ENCODE measurements at places on chromosomes 11 and 22. TPM values are rescaled to one million over a fixed set of nuclear protein-coding genes. Genes with fewer than 3 reads are reported as not detected.

The CNGA4 gene
- not detected for total RNA-seq

The SNX32 gene
- 0.22 TPM for total RNA-seq

The CD3G gene
- 20.2 TPM for total RNA-seq

The DEFB131B gene
- not detected for total RNA-seq

DNA sequence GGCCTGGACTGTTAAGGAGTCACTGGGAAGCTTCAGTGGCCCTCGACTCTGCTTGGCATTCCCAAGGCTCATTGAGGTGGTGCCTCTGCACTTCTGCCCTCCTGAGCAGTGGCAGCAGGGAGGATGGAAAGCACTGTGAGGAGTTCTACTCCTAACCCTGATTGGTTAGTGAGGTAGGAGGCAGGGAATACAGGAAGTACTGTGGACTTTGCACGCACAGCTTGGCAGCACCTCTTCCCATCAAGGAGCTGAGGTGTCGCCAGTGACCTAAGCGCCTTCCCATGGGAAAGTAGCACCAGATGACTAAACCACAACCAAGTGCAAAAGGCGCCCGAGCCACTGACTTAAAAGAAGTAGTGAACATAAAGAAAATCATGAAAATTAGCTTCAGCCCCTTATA, 152.5 kb upstream of the CADM1 start:
- DNase-seq = no peak
- H3K4me3 ChIP-seq = no peak overlapping the region
- H3K36me3 ChIP-seq = no peaks in the 10 kb centered on the region
- no peaks in the 10 kb centered on the region for H3K4me1 ChIP-seq

DNA sequence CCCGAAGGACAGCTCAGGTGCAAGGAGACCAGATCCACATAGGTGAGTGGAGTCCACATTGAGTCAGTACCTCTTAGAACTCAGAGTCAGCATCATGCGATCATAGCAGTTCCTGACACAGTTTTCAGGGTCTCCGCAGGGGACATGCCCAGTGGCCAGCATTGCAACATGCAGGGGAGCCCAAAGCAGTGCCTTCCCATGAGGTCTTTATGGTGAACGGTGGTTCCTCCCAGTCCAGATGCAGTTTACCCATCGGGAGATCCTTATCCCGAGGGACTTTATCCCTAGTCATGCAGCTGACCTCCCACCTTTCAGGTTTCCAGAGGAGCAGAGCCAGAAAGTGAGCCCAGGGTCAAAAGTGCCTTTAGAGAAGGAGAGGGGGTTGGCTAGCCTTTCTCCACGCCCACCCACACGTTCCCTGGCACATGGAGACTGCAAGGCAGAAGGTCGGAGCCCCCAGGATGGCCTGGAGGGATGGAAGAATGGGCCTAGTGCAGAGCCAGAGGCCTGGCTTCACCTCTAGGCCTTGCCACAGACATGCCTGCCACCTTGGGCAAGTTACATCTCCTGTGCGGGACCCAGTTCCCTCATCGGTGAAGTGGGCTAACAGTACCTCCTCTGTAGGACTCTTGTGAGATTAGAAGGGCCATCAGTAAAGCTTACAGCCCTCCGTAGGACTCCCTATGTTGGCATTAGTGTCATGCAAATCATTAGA, 6.4 kb downstream of the KCTD17 start:
- no peak overlapping the region for H3K27ac ChIP-seq
- H3K27me3 ChIP-seq = no peaks in the 10 kb centered on the region
- H3K4me3 ChIP-seq = no peak overlapping the region
- no peaks in the 10 kb centered on the region for H3K4me1 ChIP-seq

DNA sequence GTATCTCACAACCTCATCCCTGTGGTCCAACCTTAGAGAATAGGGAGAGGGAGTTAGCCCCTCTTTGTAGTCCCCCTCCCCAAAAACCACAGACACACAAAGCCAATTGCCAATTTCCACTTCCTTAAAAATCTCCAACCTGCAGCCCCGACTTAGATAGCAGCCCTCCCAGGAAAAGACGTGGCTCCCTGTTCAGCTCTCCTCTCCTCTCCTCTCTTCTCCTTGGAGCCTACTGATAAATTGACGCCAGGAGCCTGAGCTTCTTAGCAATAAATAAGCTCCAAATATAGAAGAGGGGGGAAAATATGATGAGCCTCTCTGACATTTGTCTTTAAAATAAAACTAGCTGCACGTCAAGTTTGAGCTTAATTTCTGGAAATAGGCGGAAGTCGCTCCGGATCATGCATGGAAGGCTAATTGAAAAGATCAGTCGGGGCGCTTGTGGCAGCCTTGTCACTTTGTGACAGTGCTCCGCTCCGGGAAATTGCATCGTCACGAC, 7.3 kb downstream of the PAX6 start:
- H3K27me3 ChIP-seq = peaks cover 95% of the 10 kb centered on the region
- peak overlapping the region; percentile 10 for H3K4me3 ChIP-seq
- peaks cover 44% of the 10 kb centered on the region for H3K4me1 ChIP-seq
- no peak overlapping the region for H3K27ac ChIP-seq

Data from spleen (tissue), 13 donors.